ENCODE measurements at places on chromosomes 6 and 20. TPM values are rescaled to one million over a fixed set of nuclear protein-coding genes. Genes with fewer than 3 reads are reported as not detected.

Gene BPIFB4
- total RNA-seq: not detected

Gene IPCEF1
- 0.28 TPM for total RNA-seq

Gene SLC4A11
- 0.55 TPM for total RNA-seq

Gene LY86
- not detected for total RNA-seq

Gene MOG
- not detected for total RNA-seq

- no peak for DNase-seq
- H3K27ac ChIP-seq: no peak overlapping the region
- H3K4me1 ChIP-seq: no peaks in the 10 kb centered on the region
- H3K4me3 ChIP-seq: no peak overlapping the region
- H3K27me3 ChIP-seq: no peaks in the 10 kb centered on the region
Observed at GRCh38 chr6:10350720-10351119, 64.2 kb downstream of the TFAP2A start.

GRCh38 chr20:22008456-22008855, 303.0 kb downstream of the PAX1 start:
- H3K27me3 ChIP-seq: peaks cover 2% of the 10 kb centered on the region
- no peaks in the 10 kb centered on the region for H3K36me3 ChIP-seq
- H3K4me1 ChIP-seq: no peaks in the 10 kb centered on the region
- no peak overlapping the region for H3K4me3 ChIP-seq

DNA sequence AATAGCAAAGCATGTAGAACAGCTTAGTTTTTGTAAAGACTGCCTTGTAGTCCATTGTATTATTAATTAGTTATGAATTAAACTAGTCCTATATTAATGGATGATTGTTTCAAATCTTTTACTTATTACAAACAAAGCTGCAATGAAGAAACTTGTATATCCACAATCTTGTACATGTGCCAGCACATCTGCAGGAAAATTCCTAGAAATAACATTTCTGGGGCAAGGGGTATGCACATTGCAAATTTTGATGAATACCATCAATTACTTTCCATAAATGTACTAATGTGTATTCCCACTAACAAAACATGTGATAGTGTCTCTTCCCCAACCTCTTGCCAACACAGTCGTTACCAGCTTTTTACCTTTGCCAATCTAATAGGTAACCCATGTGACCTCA, 73.6 kb upstream of the AKAP12 start:
- no peak for DNase-seq
- H3K27me3 ChIP-seq: no peaks in the 10 kb centered on the region
- H3K36me3 ChIP-seq: no peaks in the 10 kb centered on the region
- no peak overlapping the region for H3K27ac ChIP-seq
- H3K4me3 ChIP-seq: no peak overlapping the region

- H3K27me3 ChIP-seq: peaks cover 6% of the 10 kb centered on the region
- H3K4me1 ChIP-seq: peaks cover 17% of the 10 kb centered on the region
- H3K4me3 ChIP-seq: no peak overlapping the region
- no peaks in the 10 kb centered on the region for H3K36me3 ChIP-seq
- no peak for DNase-seq
Observed at GRCh38 chr6:106170030-106170791, 84.1 kb downstream of the PRDM1 start.

GRCh38 chr6:163342571-163343539, 71.7 kb upstream of the QKI start:
- no peak for DNase-seq
- no peak overlapping the region for H3K4me3 ChIP-seq
- H3K27me3 ChIP-seq: no peaks in the 10 kb centered on the region
- H3K4me1 ChIP-seq: peaks cover 66% of the 10 kb centered on the region
- H3K27ac ChIP-seq: peak overlapping the region; percentile 81

GRCh38 chr6:76120302-76120701, 47.8 kb upstream of the IMPG1 start:
- H3K36me3 ChIP-seq: peaks cover 3% of the 10 kb centered on the region
- H3K27ac ChIP-seq: no peak overlapping the region
- no peak for DNase-seq
- H3K27me3 ChIP-seq: no peaks in the 10 kb centered on the region

DNA sequence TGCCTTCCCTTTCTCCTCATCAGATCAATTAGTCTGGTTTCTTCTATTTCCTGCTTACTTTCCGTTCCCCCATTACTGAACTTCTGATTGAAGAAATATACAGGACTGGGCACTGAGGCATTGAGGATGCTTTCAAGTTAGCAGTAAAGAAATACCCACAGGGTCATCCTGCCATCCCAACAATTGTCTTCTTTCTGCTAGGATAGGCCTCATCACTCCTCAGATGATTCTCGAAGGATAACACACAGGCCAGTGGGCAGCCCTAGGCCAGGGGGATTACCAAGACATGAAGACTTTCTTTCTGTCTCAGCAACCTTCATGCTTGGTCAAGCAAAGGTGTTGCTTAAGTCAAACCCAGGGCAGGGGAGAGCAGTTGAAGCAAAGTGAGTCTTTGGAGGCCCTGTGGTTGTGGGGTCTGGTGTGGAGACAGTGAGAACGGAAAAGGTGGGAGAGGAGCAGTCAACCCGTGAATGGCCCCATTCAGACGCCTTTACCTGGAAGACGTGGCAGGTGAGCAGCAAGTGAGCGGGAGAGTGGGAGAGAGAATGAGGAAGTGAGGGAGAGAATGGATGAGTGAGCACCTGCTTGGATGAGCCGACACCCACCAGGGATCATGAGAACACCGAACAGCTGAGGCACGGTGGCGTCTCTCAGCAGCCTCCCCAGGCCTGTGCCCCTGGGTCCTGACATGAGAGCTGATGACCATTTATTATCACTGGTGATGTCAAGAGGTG, 462.9 kb downstream of the PREX1 start:
- H3K27me3 ChIP-seq: peaks cover 24% of the 10 kb centered on the region
- DNase-seq: no peak
- no peaks in the 10 kb centered on the region for H3K36me3 ChIP-seq
- H3K27ac ChIP-seq: no peak overlapping the region
- no peak overlapping the region for H3K4me3 ChIP-seq

GRCh38 chr6:112470950-112471349, 123.8 kb downstream of the RFPL4B start:
- H3K27me3 ChIP-seq: no peaks in the 10 kb centered on the region
- DNase-seq: no peak
- no peak overlapping the region for H3K4me3 ChIP-seq
- H3K27ac ChIP-seq: no peak overlapping the region

GRCh38 chr20:62923669-62924441, 2.5 kb downstream of the DIDO1 start:
- no peaks in the 10 kb centered on the region for H3K27me3 ChIP-seq
- no peak overlapping the region for H3K27ac ChIP-seq
- peak overlapping the region; percentile 92 for H3K4me3 ChIP-seq
- H3K4me1 ChIP-seq: peaks cover 64% of the 10 kb centered on the region
- no peak for DNase-seq
- no peaks in the 10 kb centered on the region for H3K36me3 ChIP-seq

DNA sequence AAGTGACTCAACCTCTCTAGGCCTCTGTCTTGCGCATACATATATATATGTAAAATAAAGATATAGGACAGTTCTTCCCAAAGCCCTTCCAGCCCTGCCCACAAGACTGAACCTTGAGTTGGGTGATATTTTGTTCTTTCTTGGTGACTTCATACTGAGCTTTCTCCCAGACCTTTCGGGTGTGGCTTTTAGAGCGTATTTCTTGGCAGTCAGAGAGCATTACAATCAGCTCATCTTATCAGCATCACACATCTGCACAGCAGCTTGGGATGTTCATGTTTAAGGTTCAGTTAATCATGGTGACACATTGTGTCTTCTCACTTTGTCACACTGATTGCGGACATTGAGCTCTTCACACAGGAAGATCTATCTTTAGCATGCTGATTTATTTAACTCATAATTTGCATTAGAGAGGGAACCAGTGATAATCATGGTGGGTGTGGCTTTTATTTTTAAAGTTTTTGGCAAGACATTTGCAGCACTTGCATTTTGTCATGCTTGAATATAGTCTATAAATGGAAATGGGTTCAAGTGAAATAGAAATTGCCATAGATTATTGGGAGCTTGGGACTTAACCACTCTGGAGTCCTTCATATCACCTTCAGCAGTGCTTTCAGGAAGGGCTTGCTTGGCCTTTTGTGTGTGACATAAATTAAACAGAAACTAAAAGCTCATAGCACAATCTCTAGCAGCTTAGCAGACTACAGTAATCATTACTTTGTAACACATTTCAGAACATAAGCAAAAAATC, 8.3 kb downstream of the KIF3B start:
- DNase-seq: no peak
- H3K27ac ChIP-seq: no peak overlapping the region
- no peaks in the 10 kb centered on the region for H3K4me1 ChIP-seq
- H3K4me3 ChIP-seq: no peak overlapping the region

- peaks cover 5% of the 10 kb centered on the region for H3K36me3 ChIP-seq
- H3K4me1 ChIP-seq: peaks cover 21% of the 10 kb centered on the region
- no peak for DNase-seq
- H3K27me3 ChIP-seq: no peaks in the 10 kb centered on the region
- no peak overlapping the region for H3K4me3 ChIP-seq
- H3K27ac ChIP-seq: no peak overlapping the region
Observed at GRCh38 chr6:148173548-148173947, 169.1 kb upstream of the SASH1 start.
